Effector memory CD8-positive, alpha-beta T cell (primary cell): ENCODE measurements at places on chromosomes 4 and X.

DNA sequence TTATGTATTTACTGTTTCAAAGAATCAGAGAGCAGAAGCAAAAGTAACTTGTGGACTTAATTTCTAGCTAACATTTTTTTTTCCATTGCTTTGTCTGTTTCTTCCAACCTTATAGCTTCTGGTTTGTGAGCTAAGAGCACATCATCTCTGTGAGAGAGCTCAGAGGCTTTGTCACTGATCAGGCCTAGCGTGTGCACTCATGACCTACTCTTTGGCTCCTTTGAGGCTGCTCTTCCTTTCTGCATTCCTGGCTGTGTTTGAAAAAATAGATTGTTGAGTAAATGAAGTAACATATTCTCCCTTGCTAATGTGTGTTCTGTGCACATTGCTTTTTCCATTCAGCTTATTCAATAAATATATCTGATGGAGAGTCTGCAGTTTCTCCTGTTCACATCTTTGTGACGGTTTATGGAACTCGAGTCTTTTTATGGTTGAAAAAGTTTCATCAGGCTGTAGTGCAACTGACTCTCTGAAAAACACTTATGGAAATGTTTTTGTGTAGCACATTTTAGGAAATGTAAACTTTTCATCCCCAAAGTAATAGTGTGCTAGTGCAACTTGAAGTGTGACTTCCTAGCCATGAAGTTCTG, 133.0 kb downstream of the RAPGEF2 start:
- DNase-seq, result no peak

DNA sequence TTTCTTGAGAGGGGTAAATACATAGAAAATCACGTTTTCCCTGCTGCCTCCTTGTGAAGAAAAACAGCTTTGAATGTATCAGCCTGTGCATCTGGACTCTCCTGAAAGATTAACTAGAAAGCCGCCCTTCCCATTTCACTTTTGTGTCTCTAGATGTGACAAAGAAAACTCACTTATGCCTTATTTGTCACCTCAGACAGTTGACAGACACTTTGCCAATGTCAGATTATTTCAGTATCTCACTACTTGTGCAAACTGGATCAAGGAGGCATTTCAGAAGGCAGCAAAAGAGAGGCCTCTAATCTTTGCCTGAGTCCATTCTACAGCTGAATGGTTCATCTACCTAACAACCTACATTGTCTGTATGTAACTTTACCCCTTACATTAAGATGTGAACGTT, 754.9 kb downstream of the RPA4 start:
- no peak for DNase-seq

GRCh38 chrX:30831082-30831481, 58.0 kb downstream of the TAB3 start:
- no peak for DNase-seq

DNA sequence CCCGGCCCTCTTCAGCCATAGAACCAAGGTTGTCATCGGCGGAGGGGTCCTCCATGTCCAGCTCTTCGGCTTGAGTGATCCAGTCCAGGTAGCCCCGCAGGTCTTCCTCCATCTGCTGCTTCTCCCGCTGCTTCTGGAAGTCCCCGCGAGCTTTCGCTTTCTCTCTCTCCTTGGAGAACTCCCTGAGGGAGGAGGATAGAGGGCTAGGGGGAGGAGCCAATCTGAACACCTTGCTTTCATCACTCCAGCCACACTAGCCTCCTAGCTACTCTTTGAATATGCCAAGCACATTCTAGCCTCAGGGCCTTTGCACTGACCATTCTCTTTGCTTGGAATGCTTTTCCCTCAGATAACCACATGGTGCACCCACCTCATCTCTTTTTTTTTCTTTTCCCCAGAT, 6.2 kb downstream of the CACNA1F start:
- DNase-seq, result no peak

DNA sequence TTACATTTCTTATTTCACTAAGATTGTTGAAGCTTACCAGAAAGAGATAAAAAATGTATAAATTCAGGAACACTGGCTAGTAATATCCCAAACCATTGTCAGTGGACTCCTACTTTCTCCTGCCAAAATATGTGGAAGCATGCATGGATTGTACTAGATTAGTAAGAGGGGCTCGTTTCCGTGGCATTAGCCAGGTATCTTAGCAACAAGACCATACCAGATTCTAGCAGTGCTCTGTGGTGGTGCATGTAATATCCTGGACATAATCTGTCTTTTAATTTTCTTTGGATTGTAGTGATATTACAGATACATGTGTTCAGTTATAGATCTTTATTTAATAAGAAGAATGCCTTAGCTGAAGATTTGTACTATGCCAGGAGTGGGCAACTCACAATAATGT, 371.9 kb upstream of the PITX2 start:
- DNase-seq, result no peak

DNA sequence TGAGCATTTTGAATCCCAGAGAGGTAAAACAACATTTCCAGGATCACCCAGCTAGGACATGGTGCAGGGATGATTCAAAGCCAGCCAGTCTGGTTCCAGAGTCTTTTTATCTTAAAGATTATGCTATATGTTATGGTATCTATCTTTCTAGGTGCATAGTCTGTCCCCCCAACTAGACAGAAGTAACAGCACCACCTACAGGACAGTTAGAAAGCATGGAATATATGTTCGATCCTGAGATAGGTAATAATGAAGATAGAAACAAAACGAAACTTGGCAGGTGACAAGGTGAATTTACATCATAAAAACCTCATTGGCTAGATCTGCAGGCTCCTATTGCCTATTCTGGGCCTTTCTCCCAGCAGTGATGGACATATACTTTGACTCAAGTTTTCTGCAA, 723.2 kb downstream of the SMARCA1 start:
- DNase-seq, result no peak
